ENCODE measurements at places on chromosomes 5 and 9.

- no peak for DNase-seq
These were observed 416.6 kb downstream of the KIF4B start for GRCh38 chr5:155430192-155430591.

GRCh38 chr5:149801307-149801990, 71.3 kb downstream of the PPARGC1B start:
- no peak for DNase-seq

DNA sequence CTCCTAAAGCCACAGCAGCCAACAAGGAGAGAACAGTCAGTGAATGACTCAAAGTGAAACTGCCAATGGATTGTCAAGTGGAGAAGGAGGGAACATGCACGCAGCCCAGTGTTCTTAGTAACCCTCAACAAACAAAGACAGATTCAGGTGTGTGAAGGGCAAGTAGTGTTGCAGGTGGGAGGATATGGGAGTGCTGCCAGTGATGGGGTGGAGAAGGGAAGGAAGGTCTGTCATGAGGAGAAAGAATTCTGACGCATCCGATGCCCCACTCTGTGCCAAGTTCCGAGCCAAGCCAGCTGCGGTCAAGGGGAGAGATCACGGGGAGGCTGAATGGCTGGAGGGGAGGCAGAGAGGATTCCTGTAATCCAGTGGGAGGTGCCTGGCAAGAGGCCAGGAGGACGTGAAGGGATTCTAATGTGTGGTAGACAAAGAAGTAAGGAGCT, 56.5 kb downstream of the CAST start:
- no peak for DNase-seq

GRCh38 chr5:72387985-72388384, 67.8 kb downstream of the PTCD2 start:
- no peak for DNase-seq

GRCh38 chr9:69622676-69623075, 49.5 kb downstream of the APBA1 start:
- no peak for DNase-seq

DNA sequence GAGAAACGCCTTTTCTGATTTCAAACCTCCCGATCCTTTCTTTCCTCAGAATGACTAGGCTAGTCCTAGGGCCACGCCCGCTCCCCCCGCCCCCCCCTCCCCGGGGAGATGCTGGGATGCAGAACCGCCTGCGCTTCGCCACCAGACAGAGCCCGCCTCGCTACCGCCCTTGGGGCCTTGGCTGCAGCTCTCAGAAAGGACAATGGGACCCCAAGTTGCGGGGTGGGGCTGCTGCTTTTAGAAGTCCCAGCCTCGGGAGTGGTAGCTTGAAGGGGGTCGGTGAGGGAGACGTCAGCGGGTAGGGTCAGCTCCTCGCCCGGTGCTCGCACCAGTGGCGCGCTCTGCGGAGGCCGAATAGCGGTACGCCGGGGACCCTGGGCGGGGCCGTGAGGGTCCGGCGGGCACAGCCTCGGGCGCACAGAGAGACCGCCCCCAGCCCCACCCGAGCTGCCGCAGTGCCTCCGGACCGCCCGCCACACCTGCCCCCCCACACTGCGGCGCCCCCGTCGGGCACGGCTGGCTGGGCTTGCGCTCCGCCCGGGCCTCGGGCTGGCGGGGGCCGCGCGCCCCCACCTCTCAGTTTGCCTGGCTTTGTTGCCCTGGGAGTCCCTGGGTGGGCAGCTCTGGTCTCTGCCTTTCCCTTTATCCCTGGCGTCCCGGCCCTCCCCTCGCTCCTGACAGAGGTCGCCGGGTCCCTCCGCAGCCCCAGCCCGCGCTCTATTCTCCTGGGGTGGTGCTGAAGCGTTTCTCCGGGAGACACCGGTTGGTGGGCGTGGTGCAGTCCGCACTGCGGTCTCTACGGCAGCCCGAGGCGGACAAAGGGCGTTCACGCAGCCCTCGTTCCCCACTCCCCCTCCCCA, 1.2 kb downstream of the MAP1B start:
- no peak for DNase-seq

DNA sequence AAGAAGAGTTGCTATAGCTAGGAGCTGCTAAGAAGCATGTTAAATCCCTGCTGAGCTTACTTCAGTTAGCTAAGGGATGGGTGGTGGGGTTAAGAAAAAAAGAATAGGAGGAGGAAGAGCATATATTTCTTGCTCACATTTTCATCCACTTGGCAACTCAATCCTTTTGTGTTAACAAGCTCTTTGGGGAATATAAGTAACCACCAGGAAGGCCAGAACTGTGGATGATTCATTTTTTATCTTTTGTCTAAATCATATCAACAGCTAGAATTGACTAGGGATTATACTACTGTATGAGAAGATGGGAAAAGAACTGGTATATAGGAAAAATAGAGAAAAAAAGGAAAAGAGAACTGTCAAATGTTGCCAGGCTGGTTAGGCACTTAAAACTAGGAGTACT, 555.3 kb upstream of the ARRDC3 start:
- DNase-seq, result no peak
